ENCODE measurements at places on chromosomes 2 and 18. TPM values are rescaled to one million over a fixed set of nuclear protein-coding genes. Genes with fewer than 3 reads are reported as not detected.

GRCh38 chr2:70514612-70515055 lies 39.0 kb downstream of the TGFA start:
- no peaks in the 10 kb centered on the region for H3K27me3 ChIP-seq
- H3K27ac ChIP-seq = no peak overlapping the region
- H3K4me3 ChIP-seq = no peak overlapping the region
- no peaks in the 10 kb centered on the region for H3K4me1 ChIP-seq
- H3K36me3 ChIP-seq = no peaks in the 10 kb centered on the region
- DNase-seq = peak; percentile 22

- DNase-seq = peak; percentile 54
- H3K4me1 ChIP-seq = peaks cover 15% of the 10 kb centered on the region
- H3K27me3 ChIP-seq = peaks cover 7% of the 10 kb centered on the region
- no peaks in the 10 kb centered on the region for H3K36me3 ChIP-seq
- no peak overlapping the region for H3K27ac ChIP-seq
These were observed 2.2 kb upstream of the BCL2L11 start for GRCh38 chr2:111118481-111118980.

- no peaks in the 10 kb centered on the region for H3K27me3 ChIP-seq
- H3K27ac ChIP-seq = peak overlapping the region; percentile 91
- peaks cover 52% of the 10 kb centered on the region for H3K4me1 ChIP-seq
- H3K4me3 ChIP-seq = no peak overlapping the region
- peak; percentile 46 for DNase-seq
These were observed 293.8 kb upstream of the SLC14A2 start for GRCh38 chr18:45321520-45321919.

DNA sequence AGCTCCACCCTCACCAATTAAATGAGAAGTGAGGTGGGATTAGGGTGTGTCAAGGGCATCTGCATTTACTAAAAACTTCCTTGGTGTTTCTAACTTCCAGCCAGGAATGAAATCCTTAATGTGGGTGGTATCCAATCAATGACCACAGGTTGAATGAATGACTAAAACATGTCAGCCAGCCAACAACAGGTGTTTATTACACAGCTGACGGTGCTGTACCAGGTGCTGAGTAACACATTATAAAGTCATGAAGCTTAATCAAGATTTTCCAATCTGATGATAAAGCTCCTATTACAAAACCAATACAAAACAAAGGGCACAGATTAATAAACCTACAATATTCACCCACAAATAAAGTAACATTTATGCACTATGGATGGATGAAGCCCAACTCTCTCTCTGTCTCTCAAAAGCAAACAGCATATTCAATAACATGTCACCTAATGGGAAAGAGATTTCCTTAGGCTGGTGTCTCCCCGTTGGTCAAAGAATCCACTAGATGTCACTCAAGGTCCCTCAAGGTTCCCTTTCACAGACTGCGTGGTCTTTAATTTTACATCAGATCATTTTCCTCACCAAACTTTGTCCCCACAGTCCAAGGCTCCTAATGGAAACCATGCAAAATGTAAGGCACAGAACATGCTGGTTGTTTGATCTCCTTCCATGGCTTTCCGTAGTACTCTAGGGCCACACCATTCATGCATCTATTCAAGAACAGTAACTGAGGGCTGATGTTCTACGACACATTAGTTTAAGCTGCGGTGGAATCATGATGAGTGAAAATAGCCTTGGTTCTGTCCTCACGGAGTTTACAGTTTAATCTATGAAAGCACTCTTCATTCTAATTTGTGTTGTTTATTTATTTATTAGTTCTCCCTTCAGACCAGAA lies 6.4 kb upstream of the PTPN4 start:
- no peaks in the 10 kb centered on the region for H3K36me3 ChIP-seq
- DNase-seq = no peak
- peak overlapping the region; percentile 37 for H3K27ac ChIP-seq
- peaks cover 20% of the 10 kb centered on the region for H3K4me1 ChIP-seq

DNA sequence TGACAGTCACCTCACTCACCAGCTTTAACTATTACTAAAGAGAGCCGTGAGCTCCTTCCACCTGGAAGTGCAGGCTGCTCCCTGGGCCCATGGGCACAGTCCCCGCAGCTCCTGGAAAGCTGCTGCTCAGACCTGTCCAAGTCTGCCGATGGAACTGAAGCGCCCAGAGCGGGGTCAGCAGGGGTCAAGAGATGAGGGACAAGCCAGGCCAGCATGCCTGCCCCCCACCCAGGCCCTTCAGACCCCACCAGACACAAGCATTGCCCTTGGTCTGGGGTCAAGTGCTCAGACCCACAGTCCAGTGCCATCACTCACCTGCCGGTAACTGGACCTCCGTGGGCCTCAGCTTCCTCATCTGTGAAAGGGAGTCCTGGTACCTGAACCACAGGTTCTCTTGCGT lies 59.9 kb downstream of the BIN1 start:
- H3K4me1 ChIP-seq = peaks cover 32% of the 10 kb centered on the region
- H3K27me3 ChIP-seq = no peaks in the 10 kb centered on the region
- H3K4me3 ChIP-seq = no peak overlapping the region
- H3K27ac ChIP-seq = peak overlapping the region; percentile 77

DNA sequence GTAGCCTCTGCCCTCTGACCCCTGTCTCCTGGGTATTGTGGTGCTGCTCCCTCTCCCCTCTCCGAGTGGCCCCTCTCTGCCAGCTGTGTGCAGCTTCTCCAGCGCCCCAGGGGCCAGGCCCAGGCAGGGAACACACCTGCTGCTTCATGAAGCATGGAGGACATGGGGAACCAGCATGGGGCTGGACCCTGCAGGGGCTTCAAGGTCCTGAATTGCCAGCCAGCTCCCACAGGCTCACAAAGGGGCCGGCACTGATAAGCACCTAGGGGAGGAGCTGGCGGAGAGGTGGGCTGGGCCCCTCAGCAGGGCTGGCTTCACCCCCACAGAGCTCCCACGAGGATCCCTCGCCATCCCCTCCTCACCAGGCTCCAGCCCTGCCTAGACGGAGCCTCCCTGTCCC lies 77.4 kb upstream of the GPC1 start:
- no peaks in the 10 kb centered on the region for H3K4me1 ChIP-seq
- no peak overlapping the region for H3K4me3 ChIP-seq
- DNase-seq = no peak
- H3K27ac ChIP-seq = no peak overlapping the region
- H3K27me3 ChIP-seq = no peaks in the 10 kb centered on the region
- no peaks in the 10 kb centered on the region for H3K36me3 ChIP-seq

DNA sequence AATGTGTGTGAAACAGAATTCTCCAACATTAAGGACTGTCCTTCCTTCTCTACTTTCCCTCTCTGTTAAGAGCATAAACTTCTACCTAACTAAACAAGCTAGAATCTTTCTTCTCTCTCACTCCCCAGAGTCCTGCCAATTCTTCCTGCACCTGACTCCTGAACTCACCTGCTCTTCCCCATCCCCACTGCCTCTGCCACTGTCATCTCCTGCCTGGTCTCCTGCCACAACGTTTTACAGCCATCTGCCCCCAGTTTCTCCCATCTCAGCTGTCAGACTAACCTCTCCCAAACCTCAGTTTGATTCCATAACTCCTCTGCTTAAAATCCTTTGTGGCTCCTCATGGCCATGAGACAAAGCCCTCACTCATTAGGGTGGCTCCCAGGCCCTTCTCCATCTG lies 288.3 kb upstream of the FBXO11 start:
- no peaks in the 10 kb centered on the region for H3K27me3 ChIP-seq
- DNase-seq = no peak
- no peak overlapping the region for H3K27ac ChIP-seq
- no peak overlapping the region for H3K4me3 ChIP-seq
- H3K4me1 ChIP-seq = no peaks in the 10 kb centered on the region

GRCh38 chr2:68715353-68716041 lies 19.1 kb upstream of the ARHGAP25 start:
- no peaks in the 10 kb centered on the region for H3K4me1 ChIP-seq
- no peak overlapping the region for H3K27ac ChIP-seq
- peak; percentile 57 for DNase-seq
- H3K36me3 ChIP-seq = no peaks in the 10 kb centered on the region

DNA sequence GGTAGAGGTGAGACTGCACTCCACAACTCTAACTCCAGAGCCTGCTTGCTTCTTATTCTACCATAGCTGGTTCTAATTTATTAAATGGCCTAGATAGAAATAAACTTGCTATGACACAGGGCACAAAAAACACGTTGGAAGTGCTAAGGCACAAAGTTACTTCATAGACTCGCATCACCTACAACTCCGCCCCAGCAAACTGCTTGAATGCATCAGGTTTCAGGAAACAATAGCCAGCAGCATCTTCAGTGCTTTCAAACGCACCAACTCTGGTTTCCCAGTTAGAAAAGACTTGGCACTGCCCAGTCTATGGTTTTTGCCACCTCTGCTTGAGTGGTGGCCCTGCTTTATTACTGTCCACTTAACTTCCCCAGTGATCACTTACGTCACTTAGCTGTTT lies 142.6 kb downstream of the RIF1 start:
- H3K4me1 ChIP-seq = no peaks in the 10 kb centered on the region
- H3K4me3 ChIP-seq = no peak overlapping the region
- H3K36me3 ChIP-seq = peaks cover 100% of the 10 kb centered on the region
- peak overlapping the region; percentile 43 for H3K27ac ChIP-seq
- no peak for DNase-seq
- H3K27me3 ChIP-seq = no peaks in the 10 kb centered on the region

PLA2R1 gene
- total RNA-seq = 0.26 TPM

TMEM198 gene
- total RNA-seq = 0.88 TPM

ALPI gene
- total RNA-seq = not detected

DAW1 gene
- not detected for total RNA-seq
